ENCODE measurements at places on chromosomes 11 and 22.

DNA sequence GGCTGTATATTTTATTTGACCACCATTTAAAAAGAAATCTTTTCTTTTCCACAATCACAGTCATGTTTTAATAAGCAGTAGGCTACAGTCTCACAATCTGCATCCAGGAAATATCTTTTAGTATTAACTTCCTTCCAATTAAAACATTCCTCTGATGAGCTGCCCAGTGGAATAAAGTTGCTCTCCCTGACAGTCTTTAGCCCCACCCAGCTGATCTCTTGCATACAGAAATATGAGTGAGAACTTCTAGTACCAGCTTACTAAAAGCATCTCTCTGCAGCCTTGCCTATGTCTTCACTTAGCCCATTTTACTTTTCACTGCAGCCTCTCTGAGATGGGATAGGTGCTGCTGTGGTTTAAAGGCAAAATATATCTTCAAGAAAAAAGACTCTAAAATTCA lies 143.4 kb upstream of the ANO3 start:
- DNase-seq: no peak

- no peak for DNase-seq
Observed at GRCh38 chr11:2689651-2690575, 9.9 kb downstream of the KCNQ1OT1 start.

GRCh38 chr22:45157907-45158306 lies 5.8 kb upstream of the NUP50 start:
- DNase-seq: no peak

DNA sequence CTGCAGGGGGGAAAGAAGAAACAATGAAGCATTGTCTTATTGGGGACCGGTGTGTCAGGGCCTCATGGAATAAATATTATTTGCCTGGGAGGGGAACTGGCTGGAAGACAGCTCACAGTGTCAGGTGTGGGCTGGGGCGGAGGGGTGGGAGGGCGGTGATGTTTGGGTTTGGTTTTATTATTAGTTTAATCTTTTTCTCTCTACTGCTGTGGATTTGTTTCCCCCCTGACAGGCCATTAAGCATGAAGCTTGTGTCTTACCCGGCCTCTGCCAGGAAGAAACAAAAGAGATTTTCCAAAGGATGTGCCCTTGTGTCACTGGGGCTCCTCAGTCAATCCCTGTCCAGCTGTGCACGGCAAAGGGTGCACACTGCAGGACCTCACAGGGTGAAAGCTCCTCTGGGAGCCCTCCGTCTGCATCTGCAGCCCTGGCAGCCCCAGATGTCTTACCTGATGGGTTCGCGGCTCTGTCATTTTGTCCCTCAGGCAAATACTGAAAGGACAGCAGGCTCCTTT lies 203.1 kb upstream of the TMEM45B start:
- no peak for DNase-seq

DNA sequence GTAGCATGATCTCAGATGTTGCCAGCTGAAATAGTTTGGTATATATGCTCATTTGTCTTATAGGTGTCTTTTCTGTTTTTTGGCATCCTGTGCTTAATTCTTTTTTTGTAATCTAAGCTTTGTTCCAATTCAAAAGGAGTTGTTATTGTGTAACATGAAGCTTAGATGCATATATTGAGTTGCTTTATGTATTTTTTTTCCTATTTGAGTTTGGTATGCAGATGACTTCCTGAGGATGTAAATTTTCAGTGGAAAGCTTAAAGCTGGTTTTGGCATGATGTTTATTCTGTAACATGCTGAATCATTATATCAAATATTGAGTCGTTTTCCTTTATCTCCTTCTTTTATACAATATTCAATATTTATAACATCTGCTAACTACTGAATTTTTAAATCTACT lies 69.4 kb downstream of the DDX10 start:
- no peak for DNase-seq

- DNase-seq: no peak
Observed at GRCh38 chr11:45995342-45995734, 72.9 kb downstream of the LARGE2 start.

All from esophagus squamous epithelium (tissue), 5 donors.